Astrocyte (in vitro differentiated cells and primary cell): ENCODE measurements at places on chromosomes 13 and 19.

DNA sequence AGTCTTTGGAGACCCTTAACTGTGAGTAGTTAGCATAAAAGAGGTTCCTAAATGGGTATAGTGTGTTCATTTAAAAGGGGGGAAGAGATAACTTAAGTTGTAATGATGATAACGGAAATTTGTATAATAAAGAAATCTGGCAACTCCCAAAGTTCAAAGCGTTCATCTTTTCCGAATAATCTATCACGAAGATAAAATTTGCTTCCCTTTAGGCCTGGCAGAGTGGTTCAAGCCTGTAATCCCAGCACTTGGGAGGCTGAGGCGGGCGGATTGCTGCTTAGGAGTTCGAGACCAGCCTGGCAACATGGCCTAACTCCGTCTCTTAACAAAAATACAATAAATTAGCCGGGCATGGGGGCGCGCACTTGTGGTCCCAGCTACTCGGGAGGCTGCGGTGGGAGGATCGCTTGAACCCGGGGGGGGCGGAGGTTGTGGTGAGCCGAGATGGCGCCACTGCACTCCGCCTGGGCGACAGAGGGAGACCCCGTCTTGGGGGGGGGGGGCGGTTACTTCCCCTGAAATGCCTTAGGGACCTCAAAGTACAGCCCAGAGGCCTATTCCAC is 934 bp downstream of the N4BP2L2 start:
- DNase-seq, result no peak

DNA sequence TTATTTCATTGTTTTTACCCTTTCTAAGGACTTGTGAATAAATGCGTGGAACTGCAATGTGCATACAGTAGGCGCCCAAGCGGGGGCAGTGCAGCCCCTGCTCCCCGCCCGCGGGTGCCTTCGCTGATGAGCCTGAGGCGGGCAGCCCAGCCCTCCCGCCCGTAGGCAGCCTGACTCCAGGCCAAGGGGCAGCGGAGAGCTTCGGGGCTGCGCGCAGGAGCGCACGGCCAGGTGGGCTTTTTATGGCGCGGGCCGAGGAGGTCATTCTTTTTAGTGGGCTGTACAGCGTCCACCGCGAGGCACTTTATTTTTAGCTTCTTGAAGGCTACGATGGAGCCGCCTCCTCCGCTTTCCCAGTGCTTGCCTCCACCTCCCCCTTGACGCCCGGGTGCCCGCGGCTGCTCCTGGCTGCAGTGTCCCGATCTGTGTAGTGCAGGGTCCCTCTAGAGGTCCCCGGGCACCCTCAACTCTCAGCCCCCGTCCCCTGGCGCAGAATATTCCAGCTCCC is 60.5 kb downstream of the CCNE1 start:
- peak; percentile 6 for DNase-seq

DNA sequence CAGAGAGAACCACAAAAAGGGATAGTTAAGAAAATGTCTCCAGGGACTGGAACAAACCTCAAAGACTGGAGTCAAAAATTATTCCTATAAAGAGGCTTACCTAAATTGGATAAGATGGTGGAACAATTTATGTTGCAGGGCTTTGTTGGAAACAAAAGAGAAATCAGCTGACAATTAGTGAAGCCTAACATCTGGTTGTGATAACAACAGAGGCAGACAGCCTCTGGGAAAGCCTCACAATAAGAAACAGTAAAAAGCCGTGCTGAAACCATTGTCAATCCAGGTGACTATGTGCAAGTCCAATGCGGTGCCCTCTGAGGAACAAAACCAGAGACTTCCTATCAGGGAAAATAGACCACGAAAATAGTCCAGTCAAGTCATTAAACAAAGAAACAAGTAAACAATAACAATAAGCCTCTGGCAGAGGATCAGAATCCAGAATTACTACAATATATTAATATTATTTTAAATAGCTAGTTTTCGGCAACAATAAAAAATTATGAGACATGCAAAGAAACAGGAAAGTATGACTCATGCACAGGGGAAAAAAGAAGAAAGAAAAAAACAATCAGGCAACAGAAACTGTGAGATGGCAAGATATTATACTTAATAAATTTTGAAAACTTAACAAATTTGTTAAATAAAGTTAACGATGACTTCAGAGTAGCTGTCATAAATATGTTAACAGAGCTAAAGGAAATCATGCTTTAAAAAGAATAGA is 99.7 kb upstream of the RXFP2 start:
- DNase-seq, result no peak

DNA sequence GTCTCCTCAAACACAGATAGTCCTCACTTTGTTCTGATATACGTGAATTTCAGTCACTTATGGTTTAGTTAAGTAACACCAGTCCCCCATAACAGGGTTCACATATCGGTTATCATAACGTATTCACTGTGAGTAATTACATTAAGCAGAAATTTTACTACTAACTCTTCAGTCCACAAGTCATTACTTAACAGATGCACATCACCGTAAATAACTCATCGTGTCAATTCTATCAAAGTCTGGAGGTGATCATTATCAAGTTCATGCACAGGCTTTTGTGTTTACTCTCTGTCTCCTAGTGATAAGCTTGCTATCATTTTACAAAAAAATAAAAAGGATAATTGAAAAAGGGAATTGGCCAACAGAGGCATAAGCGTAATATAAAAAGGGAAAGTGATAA is 287.4 kb upstream of the ATXN8OS start:
- no peak for DNase-seq

- no peak for DNase-seq
Observed at GRCh38 chr19:3338541-3339181, 27.7 kb upstream of the NFIC start.

- DNase-seq, result peak; percentile 82
Observed at GRCh38 chr19:1269478-1270212, 513 bp downstream of the CIRBP start.

DNA sequence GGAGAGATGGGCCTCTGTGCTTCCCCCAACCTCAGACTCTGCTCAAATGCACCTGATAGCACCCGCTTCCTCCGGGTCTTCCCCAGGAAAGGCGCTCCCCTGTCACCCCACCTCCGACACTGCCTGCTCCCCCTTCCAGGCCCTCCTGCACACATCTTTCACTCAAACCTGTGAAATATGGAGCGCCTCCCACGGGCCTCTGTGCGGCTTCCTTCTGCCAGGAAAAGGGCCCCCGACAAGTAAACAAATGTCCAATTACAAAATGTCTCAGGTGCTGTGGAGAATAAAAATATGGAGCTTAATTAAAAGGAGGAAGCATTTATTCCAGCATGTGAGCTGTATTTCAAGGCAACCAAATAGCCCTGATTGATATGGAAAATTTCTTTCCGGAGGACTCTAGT is 15.6 kb upstream of the CCNE1 start:
- no peak for DNase-seq
